Heart right ventricle (tissue), 16 donors: ENCODE measurements at places on chromosomes 2 and 18. TPM values are rescaled to one million over a fixed set of nuclear protein-coding genes. Genes with fewer than 3 reads are reported as not detected.

Gene INPP1
- total RNA-seq: 18.2 TPM

Gene MALL
- 17.8 TPM for total RNA-seq

Gene CYP27C1
- 0.12 TPM for total RNA-seq

DNA sequence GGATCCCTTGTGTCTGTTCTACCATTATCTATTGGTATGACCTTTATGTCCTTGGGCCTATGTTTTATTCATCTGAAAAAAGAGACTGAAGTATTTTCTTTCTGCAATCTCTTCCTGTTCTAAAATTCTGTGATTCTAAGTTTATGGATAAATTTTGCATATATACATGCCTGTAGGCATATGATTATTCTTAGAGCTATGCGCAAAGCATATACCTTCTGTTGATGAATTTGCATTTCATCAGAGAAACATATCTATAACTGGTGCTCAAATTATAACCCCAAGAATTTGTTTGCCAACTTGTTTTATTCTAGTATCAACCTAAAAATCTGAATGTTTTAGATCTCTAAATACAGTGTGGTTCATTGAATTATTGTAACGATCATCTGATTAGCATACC, 6.7 kb downstream of the CACNB4 start:
- no peak for DNase-seq

DNA sequence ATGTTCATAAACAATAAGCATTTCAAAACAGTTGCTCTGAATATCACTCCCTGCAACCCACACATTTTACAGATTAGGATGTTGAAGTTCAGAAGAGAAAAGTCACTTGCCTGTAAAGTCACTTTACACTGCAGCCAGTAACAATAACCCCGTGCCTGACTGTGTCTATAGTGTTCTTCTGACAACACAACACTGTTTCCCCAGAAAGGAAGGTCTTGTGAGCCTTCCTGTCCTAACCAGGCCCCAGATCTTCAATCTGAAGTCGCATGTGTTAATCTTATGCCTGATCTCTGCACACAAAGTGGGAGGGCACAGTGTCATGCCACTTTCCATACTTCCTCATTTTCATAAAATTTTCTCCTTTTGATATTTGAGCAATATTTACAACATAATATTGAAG, 120.2 kb downstream of the FEZ2 start:
- DNase-seq: no peak

Gene DSC2
- total RNA-seq: 26.5 TPM

Gene PROM2
- total RNA-seq: 0.32 TPM

Gene TXNDC2
- not detected for total RNA-seq

Gene EHD3
- total RNA-seq: 31.3 TPM

Gene PRSS56
- total RNA-seq: 0.12 TPM

DNA sequence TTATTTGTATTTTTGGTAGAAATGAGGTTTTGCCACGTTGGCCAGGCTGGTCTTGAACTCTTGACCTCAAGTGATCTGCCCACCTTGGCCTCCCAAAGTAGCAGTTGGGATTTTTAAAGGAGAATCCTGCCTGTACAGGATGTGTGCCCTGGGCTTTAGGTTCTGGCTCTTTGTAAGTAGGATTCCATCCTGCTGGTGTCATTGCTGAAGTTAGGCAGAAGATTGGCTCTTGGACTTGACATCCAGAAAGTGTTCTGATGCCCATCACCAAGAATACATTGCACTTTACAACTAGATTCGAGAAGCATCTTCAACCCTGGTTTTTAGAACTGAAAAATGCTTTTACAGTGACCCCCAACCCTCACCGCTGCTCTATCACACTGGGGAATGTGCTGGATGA, 4.4 kb upstream of the TWIST2 start:
- no peak for DNase-seq

Gene EML6
- total RNA-seq: 0.12 TPM

Gene CTAGE1
- not detected for total RNA-seq

Gene SPATS2L
- 67.9 TPM for total RNA-seq

Gene SPDYA
- 0.27 TPM for total RNA-seq

Gene UGT1A8
- total RNA-seq: not detected

- peak; percentile 48 for DNase-seq
Observed at GRCh38 chr2:174914853-174915760, 90.1 kb downstream of the CHN1 start.

Gene TRIM43
- not detected for total RNA-seq

GRCh38 chr2:85255813-85256594, 71.8 kb downstream of the TGOLN2 start:
- DNase-seq: no peak

- DNase-seq: no peak
Observed at GRCh38 chr2:96103187-96103601, 13.2 kb downstream of the ADRA2B start.

Gene MAIP1
- 27.2 TPM for total RNA-seq

Gene TLX2
- total RNA-seq: not detected

Gene CKAP2L
- 0.90 TPM for total RNA-seq

GRCh38 chr2:73285159-73285739, 971 bp upstream of the FBXO41 start:
- no peak for DNase-seq

Gene IKZF2
- total RNA-seq: 8.1 TPM

DNA sequence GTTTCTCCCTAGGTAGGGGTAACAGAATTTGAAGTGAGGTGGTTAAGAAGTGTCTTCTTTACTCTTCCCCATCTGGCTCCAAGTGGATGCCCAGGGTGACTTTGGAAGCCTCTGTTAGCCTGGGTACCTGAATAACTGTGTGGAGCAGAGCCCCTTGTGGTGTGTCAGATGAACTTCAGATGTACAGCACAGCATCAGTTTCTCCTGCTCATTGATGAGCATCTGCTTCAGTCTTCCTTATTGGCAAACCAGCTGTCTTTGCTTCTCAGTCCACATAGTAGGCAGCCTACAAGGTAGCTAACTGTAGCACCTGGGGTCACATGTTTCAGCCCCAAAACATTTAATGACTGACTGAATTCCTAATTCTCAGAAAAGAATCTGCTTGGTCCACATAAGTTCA, 56.2 kb upstream of the ATP8B1 start:
- no peak for DNase-seq

- no peak for DNase-seq
Observed at GRCh38 chr2:106602042-106602441, 114.9 kb downstream of the CD8B2 start.

DNA sequence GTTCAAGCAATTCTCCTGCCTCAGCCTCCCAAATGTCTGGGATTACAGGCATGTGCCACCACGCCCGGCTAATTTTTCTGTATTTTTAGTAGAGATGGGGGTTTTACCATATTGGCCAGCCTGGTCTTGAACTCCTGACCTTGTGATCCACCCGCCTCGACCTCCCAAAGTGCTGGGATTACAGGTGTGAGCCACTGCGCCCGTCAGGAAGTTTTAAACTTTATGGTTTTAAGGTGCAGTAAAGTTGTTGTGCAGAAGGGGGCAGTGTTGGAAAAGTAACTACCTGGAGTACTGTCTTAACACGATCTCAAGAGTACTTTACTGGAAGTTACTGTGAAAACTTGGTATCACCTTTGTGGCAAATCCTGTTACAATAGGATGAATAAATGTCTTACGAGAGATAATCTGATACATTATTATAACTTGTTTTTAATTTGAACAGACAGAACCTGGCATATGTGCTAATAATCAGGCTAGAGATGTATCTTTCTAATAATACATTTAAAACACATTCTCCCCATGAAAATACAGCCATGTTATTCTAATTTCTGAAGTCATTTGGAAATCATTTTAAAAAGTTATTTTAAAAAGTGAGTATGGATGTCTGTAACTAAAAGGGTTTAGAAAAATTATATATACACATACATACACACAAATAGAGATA, 10.8 kb downstream of the SPDYA start:
- DNase-seq: peak; percentile 47

Gene CTLA4
- total RNA-seq: not detected

- no peak for DNase-seq
Observed at GRCh38 chr2:164797627-164798026, 44.0 kb downstream of the COBLL1 start.

Gene CROCC2
- not detected for total RNA-seq

GRCh38 chr2:240819858-240820606, at the start of gene KIF1A:
TSS of gene KIF1A (minus strand) at chr2:240820219. CDS start at chr2:240797752, 22,467 bp downstream.
- DNase-seq: no peak

Gene RTP5
- not detected for total RNA-seq

Gene CCDC68
- total RNA-seq: 2.5 TPM

Gene ING5
- total RNA-seq: 17.5 TPM

DNA sequence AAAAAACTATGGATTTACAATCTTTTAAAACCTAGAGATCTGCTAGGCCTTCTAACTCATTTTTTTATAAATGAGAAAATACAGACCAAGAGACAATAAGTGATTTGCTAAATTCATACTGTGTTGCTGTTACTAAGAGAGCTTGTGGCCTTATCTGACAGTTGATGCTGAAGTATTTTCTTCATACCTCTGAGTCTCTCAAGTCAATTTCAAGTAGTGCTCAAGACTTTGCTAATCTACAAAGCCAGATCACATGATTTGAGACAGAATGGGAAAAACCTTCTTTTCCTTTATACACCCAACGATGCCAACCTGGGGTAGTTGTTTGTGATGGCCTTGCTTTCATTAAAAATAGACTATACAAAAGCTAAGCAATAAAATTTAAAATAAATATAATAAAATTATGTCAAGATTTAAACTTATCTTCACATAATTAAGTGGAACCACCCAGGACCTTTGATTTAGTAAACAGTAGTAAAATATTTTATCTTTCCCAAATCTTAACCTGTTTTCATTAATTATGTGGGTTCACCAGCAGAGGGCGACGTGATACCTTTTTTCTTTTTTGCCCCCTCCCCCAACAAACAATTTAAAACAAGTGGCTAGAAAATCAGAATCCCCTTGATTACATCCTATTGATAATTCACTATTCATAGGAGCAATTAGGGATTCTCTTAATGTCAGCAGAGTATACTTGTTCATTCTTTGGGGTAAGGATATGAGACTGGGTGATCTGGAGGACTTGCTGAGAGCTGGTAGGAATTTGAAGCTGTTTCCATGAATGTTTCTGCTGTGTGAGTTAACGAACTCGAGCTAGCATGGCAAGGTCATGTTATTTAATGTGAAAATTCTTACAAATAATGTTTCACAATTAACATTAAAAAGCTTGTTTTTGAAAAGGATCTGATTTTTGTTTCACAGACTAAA, 49.6 kb upstream of the SLC5A7 start:
- no peak for DNase-seq

Gene COQ10B
- total RNA-seq: 25.5 TPM

DNA sequence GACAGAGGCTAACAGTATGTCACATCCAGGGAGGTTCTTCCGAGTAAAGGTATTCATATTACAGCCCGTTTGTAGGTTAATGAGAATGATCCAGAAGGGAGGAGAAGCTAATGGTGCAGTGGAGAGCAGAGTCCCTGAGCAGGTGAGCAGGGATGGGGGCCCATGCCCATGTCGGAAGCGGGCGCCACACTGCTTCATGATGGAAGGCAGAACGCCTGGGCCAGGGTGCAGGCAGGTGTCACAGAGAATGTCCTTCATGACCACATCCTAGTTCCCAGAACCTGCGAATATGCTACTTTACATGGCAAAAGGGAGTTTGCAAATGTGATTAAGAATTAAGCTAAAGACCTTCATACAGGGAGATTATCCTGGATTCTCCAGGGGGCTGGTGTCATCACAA, 4.0 kb downstream of the HES6 start:
- DNase-seq: no peak

DNA sequence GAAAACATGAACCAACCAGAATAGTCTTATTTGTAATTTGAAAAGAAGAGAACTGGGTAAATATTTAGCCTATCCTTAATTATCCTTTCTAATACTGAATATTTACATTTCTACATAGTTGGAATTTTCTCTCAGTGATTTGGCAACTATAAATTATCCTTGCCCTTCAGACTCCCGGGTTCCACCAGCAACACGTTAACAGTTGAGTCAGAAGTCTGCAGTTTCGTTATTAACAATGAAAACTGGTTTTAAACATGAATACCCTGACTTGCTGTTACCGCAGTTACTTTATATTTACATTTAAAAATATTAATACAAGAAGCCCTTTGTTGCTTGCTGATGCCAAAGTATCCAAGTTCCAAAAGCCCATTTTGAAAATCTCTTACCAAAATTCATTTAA, 673.0 kb downstream of the ARHGAP15 start:
- no peak for DNase-seq

DNA sequence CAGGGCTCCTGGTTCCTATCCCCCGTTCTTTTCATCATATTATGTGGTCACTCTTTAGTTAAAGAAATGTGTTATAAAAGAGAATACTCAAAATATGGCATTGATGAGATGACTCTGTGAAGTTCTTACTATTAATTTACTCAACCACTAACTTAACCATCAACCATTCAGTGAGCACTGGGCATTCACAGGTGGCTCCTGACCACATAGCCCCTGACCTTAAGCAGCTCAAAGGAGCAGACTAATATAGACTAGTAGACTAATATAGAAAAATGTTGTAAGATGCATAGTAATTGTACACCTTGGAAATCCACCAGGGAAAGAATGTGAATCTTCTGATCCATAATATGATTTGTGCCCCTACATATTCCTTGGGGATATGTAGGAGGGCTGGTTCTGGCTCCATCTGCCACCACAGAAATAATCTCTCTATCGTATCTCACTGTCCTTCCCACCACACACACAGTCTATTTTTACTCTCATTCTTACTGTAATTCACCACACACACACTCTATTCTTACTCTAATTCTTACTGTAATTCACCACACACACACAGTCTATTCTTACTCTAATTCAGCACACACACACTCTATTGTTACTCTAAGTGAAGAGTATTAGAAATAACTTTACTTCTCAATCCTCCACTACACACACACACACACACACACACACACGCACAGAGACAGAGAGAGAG, 188.9 kb upstream of the ITGA4 start:
- DNase-seq: no peak

GRCh38 chr2:172416447-172417058, 10.8 kb upstream of the ITGA6 start:
- DNase-seq: no peak

- no peak for DNase-seq
Observed at GRCh38 chr2:48043746-48044145, 137.4 kb upstream of the FBXO11 start.

DNA sequence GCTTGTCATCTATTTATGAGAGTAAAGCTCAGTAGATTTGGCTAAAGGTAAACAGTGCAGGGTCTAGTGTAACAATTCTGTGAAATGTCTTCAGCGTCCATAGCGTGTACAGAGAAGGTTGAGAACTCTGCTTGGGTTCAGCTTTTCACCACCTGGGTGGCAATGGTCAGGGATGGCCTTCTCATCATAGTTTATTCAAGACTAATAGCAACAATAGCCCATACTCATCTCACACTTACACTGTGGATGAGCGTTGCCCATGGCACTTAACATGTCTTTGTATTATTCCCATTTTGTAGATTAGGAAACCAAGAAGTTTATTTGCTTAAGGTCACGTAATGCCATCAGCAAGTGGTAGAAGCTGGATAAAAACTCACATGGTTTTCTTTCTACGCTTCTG, 106.8 kb upstream of the RND3 start:
- no peak for DNase-seq
